ENCODE measurements at places on chromosomes 7 and 10.
A peak's percentile ranks its signal among the peaks of the same experiment; 100 is the strongest.

GRCh38 chr10:99172128-99172738 is 63.4 kb downstream of the HPSE2 start:
- DNase-seq, result no peak

DNA sequence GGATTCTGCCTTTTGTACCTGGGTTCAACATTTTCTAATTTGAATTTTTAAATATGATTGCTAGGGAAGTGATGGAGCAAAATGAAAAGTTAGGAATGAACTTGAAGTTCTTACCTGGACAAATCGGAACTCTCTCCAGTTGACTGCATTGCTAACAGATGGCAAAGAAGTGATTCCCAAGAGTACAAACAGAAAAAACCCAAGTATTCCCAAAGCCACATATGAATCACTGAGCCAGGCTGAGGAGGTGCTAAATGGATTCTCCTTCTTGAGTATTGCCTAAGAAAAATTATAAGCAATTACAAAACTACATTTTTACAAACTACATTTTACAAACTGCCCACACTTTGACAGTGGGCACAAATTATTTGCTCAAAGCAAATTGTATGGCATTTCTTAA is 25.9 kb downstream of the STEAP4 start:
- DNase-seq, result no peak

GRCh38 chr10:128035557-128035973 is 90.7 kb downstream of the MKI67 start:
- DNase-seq, result peak; percentile 58

DNA sequence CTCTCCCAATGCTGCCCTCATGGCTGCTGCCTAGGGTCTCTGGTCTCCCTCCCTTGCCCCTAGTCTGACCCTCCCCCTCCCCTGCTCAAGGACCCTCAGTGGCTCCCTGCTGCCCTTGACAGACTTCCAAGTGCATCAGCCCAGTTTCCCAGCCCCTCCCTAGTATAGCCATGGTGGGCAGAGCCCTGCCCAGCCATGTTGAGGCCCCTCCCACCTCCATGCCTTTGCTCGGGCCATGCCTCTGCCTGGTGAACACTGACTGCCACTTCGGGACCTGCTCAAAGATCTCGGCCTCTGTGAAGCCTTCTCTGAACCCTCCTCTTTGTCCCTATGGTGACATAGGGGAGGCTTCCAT is 73.2 kb downstream of the MYL10 start:
- DNase-seq, result no peak

DNA sequence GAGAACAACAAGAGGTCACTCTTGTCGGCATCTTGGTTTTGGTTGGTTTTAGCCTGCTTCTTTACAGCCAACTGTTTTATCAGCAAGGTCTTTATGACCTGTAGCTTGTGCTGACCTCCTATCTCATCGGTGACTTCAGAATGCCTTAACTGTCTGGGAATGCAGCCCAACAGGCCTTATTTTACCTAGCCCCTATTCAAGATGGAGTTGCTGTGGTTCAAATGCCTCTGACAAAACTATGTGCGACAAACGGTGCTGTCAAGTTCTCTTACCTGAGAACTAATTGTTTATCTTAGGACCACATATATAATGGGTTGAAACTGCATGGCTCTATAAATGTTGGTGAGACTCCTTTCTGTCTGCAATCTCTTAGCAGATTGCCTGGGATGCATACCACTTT is 35.9 kb upstream of the POT1 start:
- no peak for DNase-seq

DNA sequence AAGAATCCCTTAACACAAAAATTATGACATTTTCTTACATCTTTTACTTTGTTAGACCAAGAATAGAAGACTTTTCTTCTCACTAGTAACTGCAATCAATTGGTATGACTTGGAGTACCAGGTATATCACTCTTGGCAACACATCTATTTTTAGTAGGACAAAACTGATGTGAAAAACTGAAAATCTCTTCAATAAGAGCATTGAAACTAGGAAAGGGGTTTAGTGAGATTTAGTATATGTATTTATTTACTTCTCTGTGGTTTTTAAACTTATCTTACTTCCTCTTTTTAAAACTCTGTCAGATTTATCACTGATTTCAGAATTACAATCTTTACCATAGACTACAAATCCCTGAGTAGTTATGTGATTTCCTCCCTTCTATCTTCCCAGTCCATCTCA is 366.2 kb downstream of the PCDH15 start:
- DNase-seq, result no peak

- DNase-seq, result no peak
Measured at GRCh38 chr7:70703785-70704184, 428.2 kb upstream of the GALNT17 start.

Measured in stimulated activated CD4-positive, alpha-beta T cell treated with anti-CD3 and anti-CD28 coated beads, Interleukin-1b, Interleukin-23, amount 100 ng/mL, for 4 hours (primary cell).